Stimulated activated naive CD4-positive, alpha-beta T cell treated with Interleukin-2 at 50 U/mL for 16 hours (primary cell): ENCODE measurements at places on chromosomes 11 and 22.

- DNase-seq = no peak
These were observed 994 bp downstream of the TAGLN start for GRCh38 chr11:117199916-117200812.

DNA sequence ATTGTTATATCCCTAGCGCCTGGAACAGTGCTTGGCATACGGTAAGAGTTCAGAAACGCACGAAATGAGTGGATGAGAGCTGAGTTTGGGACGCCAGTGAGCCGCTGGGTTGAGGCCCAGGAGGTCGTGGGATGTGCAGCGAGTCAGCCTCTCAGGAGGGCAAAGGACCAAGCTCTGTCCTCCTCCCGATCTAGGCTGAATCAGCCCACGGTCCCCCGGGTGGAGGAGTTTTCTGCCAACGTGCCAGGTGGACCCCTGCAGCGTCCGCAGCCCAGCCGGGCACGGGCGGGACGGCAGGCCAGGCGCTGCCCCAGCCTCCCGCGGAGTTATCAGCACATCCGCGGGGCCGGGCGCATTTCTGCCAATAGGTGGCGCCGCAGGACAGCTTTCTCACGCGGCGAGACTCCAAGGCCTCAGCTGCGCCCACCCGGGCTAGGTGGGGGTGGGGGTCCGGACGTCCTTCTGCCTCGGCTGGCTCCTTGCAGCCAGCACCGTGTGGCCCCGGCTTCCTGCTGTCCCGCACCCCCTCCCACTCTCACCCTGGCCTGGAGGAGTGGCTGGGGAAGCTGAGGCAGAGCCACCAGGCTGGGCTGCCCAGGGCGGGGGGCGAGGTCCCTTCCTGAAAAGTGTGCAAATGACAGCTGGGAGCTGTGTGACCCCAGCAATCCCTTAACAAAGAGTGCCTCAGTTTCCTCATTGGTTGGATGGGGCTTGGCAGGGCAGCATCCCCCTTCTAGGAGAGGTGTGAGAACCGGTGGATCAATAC is 2.2 kb upstream of the RPS19BP1 start:
- DNase-seq = peak; percentile 76

GRCh38 chr11:120633616-120634393 is 122.3 kb downstream of the GRIK4 start:
- no peak for DNase-seq

DNA sequence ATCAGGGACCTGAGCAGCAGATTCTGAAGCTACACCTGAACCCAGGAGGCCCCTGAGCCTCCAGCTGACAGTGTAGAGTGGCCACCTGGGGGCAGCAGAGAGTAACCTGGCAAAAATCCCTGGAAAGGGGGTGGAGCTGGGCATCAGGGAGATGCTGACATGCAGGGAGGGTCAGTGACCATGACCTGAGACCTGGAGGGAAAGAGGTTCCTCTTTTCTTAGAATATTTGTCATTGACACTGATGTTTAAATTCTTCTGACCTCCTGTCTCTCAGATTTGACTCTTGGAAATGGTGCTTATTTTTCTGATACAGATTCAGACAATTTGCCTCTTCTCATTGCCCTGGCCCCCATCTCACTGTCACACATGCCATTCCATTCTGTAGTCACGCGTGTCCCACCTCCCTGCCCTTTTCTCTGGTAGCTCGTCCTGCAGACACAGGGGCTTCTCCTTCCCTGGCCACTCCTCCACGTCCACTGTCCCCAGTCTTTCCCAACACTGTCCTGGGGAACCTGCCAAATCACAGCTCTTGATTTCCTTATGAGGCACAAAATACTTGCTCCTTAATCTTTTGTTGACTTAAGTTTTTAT is 117.2 kb upstream of the IGLL5 start:
- DNase-seq = peak; percentile 13

- no peak for DNase-seq
These were observed 9.5 kb downstream of the CDC42BPG start for GRCh38 chr11:64834723-64835615.

GRCh38 chr11:22065472-22065871 is 127.4 kb upstream of the ANO5 start:
- no peak for DNase-seq

DNA sequence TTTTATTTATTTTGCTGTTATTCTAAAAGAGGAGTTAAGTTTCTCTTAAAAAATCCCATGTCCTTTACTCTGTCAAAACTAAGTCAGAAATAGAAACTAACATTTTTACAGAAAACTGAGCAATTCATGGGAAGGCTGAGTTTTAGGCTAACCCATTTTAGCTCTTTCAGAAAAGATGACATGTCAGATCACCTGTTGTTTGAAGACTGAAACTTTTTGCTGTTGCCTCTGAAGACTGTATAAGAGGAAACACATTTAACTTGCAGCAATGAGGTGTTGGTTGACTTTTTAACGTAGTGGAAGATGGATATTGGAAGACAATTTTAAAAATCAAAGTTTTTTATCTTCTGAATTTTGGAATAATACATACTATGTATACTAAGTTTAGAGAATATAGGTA is 115.4 kb downstream of the METTL15 start:
- DNase-seq = no peak

- no peak for DNase-seq
These were observed 527.0 kb downstream of the TBC1D22A start for GRCh38 chr22:47289336-47289985.
